ENCODE measurements at places on chromosomes 3 and 15.

DNA sequence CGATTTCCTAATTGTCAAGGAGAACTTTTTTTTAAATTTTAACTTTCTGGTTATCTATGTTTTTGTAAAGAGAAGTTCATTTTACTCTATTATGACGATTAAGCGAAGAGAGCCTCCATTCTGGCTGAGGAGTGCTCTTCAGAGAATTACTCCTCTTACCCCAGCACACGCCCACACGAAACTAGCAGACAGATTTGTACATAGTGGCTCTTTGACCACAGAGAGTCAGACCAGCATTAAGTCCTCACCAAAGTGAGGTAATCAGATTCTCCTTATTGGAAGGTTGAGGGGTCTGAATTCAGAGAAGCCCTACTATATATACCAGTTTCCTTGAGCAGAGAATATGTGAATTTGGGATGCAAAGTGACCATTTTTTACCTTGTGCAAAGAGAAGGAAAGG is 204.8 kb upstream of the TSC22D2 start:
- no peak for DNase-seq

- no peak for DNase-seq
These were observed 470.6 kb downstream of the OCA2 start for GRCh38 chr15:27628486-27628885.

- no peak for DNase-seq
These were observed 25.1 kb upstream of the FSTL1 start for GRCh38 chr3:120475722-120476377.

DNA sequence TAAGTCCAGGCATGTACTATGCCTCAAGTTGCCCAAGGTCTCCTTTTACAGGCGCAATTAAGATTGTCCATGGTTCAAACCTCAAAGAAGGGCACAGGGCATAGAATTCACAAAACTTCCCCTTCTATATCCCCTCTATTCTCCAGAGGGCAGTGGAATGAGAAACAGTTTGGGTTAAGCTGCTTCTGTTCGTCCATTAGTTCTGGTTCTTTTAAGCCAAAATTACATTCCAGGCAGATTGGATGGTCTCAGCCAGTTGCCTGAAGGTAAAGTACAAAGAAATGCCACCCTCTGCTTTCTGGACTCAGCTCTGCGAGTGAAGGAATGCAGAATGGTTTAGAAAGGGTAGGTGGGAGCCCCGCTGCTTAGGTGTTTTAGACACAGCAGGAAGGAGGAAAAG is 200.7 kb downstream of the GREM1 start:
- DNase-seq = no peak

DNA sequence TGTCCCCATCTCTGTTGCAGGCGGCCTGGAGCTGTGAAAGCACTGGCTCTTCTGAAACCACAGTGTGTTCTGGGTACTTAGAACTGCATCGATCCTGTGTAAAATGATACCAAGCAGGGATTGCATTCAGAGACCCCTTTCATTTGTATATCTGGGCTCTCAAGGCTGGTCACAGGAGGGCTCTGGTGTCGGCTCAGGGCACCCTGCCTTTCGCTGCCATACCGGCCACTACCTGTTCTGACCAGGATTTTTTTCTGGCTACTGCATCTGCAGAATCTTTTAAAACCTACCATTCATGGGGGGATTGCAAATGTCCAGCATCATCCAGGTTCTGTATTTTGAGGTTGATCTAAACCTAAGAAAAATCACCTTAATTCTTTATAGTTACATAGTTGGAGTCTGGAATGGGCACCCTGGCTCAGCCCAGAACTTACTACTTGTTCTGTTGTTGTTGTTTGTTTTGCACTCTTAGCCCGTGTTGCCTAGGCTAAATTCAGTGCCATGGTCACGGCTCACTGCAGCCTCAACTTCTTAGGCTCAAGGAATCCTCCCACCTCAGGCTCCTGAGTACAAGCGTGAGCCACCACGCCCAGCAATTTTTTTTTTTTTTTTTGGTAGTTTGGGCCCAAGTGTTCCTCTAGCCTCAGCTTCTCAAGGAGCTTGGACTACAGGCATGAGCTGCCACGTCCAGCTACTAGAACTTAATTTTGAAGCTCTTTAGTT is 52.7 kb downstream of the TRIM71 start:
- no peak for DNase-seq

DNA sequence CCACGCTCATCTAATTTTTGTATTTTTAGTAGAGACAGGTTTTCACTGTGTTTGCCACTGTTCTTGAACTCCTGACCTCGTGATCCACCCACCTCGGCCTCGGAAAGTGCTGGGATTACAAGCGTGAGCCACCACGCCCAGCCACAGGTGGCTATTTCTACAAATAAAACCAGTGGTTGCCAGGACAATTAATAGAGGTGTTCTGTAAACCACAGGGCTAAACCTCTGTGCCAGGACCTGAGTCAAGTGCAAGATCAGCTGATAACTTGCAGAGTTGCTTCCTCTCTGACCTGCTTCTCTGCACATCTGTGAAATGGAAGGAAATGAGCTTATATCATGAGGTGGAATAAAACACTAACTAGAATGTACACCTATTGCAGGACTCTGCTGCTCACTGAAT is 72.8 kb downstream of the CD200R1L start:
- peak; percentile 54 for DNase-seq

DNA sequence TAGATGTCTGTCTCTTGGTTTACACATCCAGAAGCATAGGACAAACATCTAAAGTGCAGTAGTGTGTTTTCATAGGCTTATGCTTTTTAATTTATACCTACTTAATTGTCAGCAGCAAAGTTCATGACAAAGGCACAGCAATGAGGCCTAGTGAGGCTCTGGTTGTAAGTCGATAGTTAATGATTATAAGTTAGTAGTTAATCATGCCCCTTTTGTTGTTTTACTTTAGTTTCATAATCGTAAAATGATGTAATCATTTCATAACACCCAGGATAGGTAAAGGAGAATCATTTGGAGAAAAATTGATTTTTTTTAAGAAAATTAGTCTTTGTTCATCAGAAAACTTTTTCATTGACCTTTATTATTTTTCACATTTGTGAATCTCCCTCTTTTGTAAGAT is 351.9 kb downstream of the LSAMP start:
- no peak for DNase-seq

DNA sequence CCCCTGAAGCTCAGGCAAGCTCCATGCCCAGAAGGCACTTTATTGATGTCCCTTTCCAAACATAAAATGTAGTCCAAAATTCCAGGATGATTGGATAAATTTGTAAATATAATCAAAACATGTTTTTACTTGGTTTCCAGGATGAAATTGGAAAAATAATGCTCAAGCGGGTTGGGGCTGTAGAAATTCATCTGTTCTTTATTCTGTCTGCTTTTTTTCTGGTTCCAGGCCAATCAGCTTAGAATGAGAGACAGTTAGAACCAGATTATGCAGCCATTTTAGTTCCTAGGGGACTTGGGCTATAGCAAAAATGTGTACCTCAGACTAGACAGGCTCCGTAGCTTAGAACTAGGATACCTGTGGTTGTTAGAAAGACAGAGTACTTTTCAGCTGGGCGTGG is 450.8 kb downstream of the MCTP2 start:
- DNase-seq = no peak

DNA sequence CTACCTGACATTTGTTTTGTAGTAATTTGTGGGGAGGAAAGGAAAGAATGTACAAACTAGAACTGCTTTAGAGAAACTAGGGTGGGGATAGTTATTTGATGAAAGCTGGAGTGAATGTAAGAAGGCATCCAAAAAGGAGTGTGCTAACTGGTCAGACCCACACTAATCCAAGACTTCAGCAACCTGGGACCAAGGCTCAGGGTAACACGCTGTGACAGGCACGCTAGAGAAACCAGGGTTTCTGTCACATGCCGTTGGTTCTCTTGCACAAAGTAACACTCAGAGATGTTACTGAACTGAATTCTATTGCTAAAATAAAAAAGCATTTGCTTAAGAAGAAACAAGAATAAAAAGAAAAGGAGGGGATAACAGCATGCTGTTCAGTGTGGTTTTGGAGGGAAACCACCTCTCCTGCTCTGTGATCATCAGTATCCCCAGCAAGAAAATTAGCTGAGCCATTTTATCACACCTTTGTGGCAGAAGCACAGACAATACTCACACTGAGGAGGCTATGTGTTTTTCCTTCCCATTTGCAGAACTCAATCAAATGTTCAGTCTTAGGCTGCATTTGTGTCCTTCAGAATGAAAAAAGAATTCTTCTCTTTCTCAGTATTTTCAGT is 2.8 kb upstream of the CCDC80 start:
- DNase-seq = no peak

DNA sequence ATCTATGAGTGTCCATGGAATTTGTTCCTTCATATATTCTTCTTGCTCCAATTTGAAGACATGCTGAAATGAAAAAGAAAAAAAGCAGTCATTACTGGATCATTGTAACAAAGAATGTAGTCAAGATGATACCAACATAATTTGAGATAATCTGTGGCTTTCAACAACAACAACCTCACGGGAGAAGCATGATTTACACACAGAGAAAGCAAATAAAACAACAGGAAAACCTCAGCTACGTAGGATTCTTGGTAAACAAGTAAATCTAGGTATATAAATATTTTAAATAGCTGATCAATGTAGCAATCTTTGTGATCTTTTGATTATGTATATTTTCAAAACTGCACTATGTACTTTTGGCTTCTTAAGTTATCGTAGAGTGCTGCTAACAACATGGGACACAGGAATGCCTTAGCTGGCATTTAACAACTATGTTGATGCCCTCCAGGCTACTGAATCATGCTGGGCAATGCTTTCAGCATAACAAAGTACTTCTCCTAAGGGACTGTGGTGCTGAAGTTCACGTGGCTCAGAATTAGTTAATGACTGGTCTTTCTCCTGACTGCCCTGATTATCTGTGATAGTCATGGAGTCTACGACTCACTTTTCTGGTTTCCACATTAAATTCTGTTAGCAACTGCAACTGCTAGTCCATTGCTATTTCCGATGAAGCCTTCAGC is 96.5 kb upstream of the MYO5C start:
- no peak for DNase-seq

DNA sequence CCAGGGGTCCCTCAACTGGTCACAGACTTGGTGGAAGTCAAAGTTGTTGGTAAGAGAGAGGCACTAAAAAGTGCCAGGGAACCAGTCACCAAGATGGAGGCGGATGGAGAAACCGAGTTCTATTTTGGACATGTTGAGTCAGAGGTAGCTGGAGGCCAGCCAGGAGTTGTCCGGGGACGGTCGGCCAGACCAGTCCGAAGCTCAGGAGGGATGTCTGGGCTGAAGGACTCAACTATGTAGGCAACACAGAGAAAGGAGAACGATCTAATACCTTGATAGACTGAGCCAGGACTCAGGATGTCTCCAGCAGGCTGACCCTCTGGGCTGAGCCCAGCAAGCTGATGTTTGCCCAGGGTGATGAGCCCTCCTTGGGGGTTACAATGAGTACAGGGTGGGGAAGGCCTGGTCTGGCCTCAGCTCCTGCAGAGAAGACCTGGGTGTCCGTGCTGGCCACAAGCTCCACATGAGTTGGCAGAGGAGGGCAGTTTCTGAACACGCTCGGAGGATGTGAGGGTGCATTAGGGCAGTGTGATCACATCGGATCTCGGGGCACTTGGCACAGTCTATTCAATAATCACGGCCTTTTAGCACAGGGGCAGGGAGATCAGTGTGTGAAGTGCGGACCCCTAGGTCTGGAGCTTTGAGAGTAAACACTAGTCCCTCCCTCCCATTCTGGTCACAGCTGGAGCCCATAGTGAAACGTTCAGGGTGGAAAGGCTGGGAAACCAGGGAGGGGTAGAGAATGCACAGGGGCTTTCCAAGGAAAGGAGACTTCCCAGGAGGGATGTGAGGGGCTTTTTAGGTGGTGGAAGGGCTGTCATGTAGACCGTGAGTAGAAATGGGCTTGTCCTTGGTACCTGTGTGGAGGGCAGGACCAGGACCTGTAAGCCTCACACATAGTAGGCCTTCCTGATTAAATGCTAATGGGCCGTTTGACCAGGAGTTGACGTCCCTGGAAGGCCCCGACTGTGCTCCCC is 111.9 kb downstream of the ETFA start:
- DNase-seq = no peak

GRCh38 chr3:143627336-143627735 is 220.9 kb downstream of the SLC9A9 start:
- DNase-seq = no peak

DNA sequence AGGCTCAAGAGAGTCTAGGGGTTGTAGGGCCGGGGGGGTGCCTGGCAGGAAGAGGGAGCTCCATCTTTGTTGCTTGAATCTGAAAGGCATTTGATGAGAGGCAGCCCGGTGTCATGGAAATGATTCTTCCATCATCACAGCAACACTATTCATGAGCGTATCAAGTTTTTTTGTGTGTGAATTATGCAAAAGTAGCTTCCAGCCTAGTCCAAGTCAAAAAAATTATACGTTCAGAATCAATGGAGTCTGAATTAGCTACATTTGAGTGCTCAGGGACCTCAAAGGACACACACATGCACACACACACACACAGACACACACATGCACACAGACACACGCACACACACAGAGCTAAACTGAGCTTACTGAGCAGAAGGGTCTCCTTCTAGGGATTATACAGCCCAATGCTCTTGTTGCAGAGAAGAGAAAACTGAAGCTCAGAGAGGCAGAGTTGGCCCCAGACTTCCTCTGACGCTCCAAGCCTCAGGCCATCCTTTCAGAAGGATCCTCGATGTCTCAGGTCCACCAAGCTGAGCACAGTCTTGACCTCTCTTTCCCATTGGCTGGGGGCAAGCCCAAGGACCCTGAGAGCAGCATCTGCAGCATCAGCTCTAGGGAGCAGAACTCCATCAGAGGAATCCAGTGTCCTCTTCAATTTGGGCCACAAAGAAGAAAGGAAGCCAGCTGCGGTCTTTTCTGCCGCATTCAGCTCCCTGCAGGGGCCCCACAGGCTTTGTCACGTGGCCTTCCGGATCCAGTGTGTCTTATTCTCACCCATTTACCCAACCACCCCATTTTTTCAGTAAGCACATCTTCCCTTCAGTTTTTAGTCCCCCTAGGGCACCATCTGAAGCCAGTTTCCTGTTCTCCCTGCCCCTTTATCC is 228.0 kb downstream of the UACA start:
- no peak for DNase-seq

- no peak for DNase-seq
These were observed 330.3 kb upstream of the CTNNB1 start for GRCh38 chr3:40869013-40869412.

DNA sequence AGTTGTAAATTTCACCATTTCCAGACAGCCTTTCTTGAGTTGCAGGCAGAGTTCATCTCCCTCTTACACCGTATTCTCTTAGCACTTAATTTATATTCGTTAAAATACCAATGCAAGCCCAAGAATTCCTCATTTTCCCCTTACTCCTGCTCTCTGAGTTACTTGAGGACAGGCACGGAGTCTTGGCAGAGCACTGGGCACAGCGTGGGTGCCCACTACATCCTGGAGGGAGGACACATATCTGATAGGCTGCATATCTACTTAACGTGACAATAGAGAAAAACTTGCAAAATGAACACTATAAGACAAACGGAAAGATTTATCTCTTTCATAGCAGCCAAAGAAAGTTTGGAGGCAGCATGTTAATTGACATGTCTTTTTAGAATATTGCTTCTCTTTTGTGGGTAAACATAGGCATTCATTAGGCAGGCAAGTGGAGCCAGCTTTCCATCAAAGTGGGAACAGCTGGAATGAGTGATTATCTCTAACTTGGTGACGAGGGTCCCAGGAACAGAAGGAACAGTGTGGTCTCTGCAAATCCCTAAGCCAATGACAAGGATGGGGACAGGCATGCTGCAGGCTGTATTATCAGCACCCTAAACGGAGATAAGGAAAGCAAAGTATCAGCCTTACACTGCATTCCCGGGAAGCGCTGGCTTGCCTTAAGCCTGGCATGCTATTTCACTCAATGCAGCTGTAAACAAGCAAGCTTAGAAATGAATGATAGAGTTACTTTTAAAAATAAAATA is 116.5 kb downstream of the RTP4 start:
- DNase-seq = no peak

Data from LNCaP clone FGC (cell line).